ENCODE measurements at places on chromosomes 4 and X. TPM values are rescaled to one million over a fixed set of nuclear protein-coding genes. Genes with fewer than 3 reads are reported as not detected.

DNA sequence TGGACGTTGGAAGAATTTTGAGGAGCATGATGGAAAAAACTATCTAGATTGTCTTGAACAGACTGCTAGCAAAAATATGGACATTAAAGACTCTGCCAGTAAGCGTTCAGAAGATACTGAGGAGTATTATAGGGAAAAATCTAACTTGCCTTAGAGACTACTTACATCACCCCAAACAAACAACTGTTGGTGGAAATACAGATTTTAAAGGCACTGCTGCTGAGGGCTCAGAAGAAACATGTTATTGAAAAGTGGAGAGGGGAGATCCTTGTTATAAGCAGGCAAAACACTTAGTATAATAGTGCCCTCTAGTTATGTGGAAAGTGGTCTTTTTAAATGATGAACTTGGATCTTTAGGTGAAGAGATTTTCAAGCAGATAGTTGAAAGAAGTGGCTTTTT, 29.2 kb downstream of the MAD2L1 start:
- no peak for DNase-seq

DNA sequence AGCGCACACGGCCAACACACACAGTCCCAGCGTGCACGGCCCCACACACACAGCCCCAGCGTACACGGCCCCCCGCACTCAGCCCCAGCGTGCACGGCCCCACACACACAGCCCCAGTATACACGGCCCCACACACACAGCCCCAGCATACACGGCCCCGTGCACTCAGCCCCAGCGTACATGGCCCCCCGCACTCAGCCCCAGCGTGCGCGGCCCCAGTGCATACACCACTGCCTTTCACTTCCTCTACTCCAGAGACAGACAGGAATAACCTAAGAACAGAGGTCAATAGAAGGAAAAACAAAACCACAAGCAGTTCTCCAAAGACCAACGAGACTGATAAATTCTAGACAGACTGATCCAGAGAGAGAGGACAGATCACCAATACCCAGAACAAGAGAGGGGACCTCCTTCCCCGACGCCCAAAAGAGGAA, 17.1 kb downstream of the GAK start:
- no peak for DNase-seq

- DNase-seq: no peak
Observed at GRCh38 chr4:89942811-89943210, 48.2 kb downstream of the MMRN1 start.

GRCh38 chrX:69216911-69217310, 51.7 kb upstream of the PJA1 start:
- DNase-seq: no peak

GRCh38 chrX:17814557-17814956, 46.5 kb downstream of the RAI2 start:
- DNase-seq: peak; percentile 8

- DNase-seq: no peak
Observed at GRCh38 chr4:78592088-78592783, 40.7 kb downstream of the ANXA3 start.

The SPINK2 gene
- not detected for total RNA-seq

The NLRP2B gene
- total RNA-seq: not detected

The ADGRG4 gene
- not detected for total RNA-seq
